ENCODE measurements at places on chromosomes 5 and 9.

- peak; percentile 84 for DNase-seq
These were observed 27.6 kb upstream of the ABLIM3 start for GRCh38 chr5:149113669-149114068.

DNA sequence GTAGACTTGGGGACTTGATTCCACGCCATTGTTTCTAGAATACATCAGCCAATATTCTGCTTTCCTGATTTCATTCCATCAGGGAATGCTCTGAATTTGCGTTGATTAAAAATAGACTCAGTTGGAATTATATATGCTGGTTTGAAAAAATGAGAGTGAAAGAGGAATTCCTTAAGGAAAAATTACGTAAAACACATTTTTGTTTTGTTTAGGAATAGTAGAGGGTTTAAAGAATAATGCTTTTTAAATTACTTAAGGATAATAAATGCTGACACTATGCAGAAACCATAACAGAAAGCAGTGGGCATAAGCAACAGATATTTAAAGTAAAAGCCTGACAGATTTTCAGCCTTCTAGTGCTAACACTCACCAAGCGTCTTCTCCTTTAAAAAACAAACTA, 235.0 kb downstream of the ADAMTS6 start:
- DNase-seq = no peak

DNA sequence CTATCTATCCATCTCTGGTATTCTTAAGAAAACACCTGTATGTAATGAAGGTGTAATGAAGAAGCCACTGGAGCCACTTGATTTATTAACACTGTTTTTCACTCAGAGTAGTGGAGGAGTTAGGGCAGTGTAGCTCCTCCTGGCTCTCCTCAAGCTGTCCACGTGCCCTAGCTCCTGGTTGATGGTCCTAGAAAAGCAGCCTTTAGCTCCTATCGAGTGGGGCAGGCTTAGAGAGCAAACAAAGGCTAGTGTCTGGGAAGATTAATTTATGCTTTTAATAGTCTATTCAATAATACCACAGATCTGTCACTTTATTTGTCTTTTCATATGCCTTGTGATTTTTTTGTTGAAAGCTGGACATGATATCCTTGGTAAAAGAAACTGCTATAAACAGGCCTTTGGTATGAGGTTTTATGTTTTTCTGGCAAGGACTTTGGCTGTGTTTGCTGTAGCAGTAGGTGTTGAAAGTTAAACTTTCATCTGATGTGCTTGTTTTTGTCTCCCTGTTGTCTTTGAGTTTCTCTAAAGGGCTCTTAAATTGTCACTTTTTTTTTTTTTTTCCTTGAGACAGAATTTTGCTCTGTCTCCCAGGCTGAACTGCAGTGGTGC, 141.1 kb downstream of the GCNT1 start:
- DNase-seq = no peak

GRCh38 chr9:110655754-110656641, 12.6 kb upstream of the MUSK start:
- DNase-seq = peak; percentile 94

DNA sequence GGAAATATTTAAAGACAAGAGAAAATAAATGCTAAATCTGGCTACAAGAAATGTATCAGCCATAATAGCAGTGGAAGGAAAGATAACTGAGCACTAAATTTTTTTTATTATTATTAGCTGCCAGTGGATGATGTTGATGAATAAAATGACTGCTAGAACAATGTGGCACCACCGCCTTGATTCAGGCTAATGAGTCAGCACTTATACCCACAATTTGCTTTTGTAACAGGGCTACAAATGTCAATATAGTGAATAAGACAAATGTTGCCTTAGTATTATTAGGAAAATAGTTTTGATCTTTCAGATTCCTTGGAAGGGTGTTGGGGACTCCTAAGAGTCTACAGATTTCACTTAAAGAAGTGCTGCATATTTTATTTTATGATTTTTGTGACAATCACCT, 555.2 kb upstream of the GRAMD2B start:
- peak; percentile 16 for DNase-seq

DNA sequence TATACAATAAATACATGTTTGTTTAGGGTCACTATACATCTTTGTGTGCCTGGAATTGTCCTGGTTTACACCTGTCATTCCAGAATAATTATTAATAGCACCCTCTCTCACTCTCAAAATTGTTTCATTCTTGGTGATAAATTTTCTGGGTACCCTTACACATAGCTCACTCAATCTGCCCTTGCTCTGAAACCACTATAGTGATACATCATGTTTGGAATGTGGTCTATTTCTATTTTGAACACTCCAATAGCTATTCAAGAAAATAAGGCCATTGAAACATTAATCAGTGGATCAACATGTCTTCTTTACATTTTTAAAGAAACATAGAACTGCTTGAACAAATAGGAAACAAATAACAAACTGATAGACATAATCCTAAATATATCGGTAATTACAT, 158.7 kb downstream of the ARRDC3 start:
- no peak for DNase-seq
